Epithelial cell of alveolus of lung (primary cell): ENCODE measurements at places on chromosomes 6 and 20. TPM values are rescaled to one million over a fixed set of nuclear protein-coding genes. Genes with fewer than 3 reads are reported as not detected.

Gene BEND3
- 1.4 and 1.7 TPM in 2 replicates for total RNA-seq

Gene OVOL2
- total RNA-seq = 1.0 TPM in 1 of 2 replicates, not detected in the other

Gene SYNDIG1
- total RNA-seq = 0.78 and 1.8 TPM in 2 replicates

Gene TMEM74B
- total RNA-seq = 0.26 TPM in 1 of 2 replicates, not detected in the other

Gene CST8
- not detected in 2 replicates for total RNA-seq

Gene PROKR2
- total RNA-seq = not detected in 2 replicates

Gene GABBR1
- 4.0 and 12.3 TPM in 2 replicates for total RNA-seq

Gene TXLNB
- total RNA-seq = under 0.01 and 0.40 TPM in 2 replicates

Gene PRDM13
- total RNA-seq = not detected in 2 replicates

Gene ZNF165
- 0.16 and 0.39 TPM in 2 replicates for total RNA-seq

Gene CLIC5
- 0.08 TPM in 1 of 2 replicates, not detected in the other for total RNA-seq

Gene HUS1B
- 0.40 and 0.91 TPM in 2 replicates for total RNA-seq
